AG09319 (cell line): ENCODE measurements at places on chromosomes 11 and 22.

DNA sequence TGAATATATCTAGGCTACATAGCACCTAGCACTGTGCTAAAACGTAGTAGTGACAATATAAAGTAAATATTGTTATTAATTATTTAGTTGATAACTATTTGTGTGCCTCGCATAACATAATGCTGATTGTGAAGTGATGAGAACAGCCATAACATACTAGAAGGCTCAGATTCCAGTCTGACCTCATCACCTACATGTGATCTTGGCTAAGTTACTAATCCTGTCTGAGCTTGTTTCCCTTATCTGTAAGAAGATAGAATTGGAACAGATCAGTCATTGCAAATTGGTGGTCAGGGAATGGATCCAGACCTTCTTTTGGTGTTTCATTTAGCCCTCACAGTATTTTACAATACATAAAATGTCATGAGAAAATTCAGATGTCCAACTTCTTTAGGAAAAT lies 103.4 kb upstream of the SEZ6L start:
- no peak for DNase-seq

DNA sequence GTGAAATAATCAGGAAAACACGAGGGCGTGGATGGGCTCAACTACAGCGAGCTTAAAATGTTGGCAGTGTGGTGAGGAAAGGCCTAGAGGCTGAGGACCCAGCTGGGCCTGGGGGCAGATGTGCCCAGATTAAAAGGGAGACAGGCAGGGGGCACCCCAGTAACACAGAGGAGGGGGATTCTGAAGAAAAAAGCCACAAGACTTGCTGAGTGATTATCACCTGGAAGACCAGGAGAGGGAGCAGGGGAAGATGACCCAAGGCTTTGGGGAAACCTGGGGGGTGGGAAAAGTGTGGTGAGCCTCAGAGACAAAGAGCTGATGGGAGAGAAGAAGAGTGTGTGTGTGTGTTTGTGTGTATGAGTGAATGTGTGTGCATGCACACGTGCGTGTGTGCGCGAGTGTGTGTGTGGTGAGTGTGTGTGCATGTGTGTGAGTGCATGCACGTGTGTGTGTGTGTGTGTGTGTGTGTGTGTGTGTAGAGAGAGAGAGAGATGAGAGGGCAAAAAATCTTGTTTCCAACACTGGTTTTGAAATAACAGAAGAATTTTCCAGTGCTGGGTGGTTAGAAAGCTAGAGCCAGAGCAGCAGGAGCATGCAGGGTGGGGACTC lies 500.5 kb downstream of the BUD13 start:
- no peak for DNase-seq

- DNase-seq: no peak
Observed at GRCh38 chr11:86484795-86485166, 110.1 kb downstream of the CCDC81 start.

DNA sequence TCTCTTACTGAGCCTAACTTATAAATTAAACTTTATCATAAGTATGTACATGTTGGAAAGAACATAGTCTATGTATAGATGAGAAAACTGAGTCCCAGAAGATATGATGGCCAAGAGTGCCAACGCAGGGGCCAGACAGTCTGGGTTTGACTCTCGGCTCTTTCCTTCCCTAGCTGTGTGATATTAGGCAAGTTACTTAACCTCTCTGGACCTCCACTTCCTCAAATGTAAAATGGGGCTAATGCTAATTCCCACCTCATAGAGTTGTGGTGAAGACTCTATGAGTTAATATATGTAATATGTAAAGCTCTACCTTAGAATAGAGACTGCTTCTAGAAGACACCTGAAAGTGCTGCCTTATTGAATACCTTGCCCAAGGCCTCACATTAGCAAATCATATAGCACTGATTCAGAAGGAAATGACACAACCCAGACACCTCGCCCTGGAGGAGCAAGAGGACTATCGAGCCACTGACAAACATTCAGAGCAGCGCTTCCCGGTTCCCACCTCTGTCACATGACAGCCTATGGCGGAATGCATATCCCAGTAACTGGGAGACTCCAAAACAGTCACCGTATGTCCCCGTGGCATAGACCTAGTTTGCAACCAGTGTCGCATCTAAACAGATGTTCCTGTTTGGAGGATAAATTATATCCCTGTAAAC lies 11.3 kb upstream of the CCDC86 start:
- no peak for DNase-seq

- peak; percentile 29 for DNase-seq
Observed at GRCh38 chr11:7892840-7893254, 38.2 kb downstream of the OR10A6 start.

DNA sequence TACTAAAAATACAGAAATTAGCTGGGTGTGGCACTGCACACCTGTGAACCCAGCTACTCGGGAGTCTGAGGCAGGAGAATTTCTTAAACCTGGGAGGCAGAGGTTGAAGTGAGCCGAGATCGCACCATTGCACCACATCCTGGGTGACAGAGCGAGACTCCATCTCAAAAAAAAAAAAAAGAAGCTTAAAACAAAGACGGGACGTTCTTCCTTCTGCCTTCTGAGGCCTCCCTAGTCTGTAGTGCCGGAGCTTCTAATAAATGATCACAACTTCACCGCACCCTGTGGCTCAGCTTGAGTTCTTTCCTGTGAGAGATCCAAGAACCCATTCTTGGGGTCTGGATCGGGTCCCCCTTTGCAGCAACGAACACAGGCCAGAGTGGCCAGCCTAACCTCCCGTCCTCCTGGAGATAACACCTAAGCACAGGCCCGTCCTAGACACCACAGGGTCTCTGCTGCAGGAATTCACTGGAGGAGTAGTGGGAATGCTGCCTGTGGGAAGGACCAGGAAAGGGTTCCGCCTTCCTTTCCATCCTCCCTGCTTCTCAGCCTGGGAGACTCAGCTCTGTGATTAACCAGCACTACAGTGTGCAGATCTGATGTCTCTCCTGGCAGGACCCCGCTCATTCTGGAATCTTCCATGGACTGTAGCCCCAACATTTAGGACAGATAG lies 2.2 kb upstream of the APOBEC3H start:
- DNase-seq: no peak

- no peak for DNase-seq
Observed at GRCh38 chr11:8202516-8203413, 33.9 kb upstream of the RIC3 start.

- DNase-seq: peak; percentile 80
Observed at GRCh38 chr11:128400382-128401203, 186.8 kb downstream of the ETS1 start.

DNA sequence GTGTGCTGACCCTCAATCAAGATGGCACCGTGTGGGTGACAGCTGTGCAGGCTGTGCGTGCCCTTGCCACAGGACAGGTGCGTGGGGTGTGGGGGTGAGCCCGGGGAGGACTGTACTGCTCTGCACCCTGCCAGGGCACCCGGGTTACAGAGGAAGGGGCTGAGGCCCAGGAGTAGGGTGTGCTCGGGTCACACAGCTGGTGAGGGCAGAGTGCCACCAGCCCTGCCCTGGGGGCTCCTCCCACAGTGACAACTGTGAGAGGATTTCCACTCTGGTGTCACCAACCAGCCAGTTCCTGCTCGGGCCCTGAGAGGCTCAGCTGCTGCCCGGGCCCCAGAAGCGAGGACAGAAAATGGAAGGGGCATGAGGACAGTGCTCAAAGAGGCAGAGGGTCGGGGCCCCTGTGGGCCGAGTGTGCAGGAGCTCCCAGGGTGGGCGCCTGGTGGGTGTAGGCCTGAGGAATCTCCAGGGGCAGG lies 20.5 kb downstream of the TRMU start:
- no peak for DNase-seq

DNA sequence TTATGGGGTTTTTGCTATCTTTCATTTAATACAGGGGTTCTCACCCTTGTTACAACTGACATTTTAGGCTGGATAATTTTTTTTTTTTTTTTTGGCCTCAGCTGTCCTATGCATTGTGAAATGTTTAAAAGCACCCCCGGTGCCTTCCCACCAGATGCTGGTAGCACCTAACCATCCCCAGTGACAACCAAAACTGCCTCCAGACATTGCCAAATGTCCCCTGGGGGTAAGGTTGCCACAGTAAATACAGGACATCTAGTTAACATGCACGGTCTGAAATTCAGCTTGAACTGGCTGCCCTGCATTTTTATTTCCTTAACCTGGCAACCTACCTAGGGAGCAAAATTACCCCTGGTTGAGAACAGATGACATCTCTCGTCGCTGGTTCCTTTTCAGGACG lies 72.4 kb downstream of the CYTH4 start:
- DNase-seq: no peak

GRCh38 chr22:49331223-49331815 lies 496.4 kb downstream of the BRD1 start:
- no peak for DNase-seq

GRCh38 chr11:60838132-60838531 lies 3.8 kb upstream of the CCDC86 start:
- DNase-seq: no peak

DNA sequence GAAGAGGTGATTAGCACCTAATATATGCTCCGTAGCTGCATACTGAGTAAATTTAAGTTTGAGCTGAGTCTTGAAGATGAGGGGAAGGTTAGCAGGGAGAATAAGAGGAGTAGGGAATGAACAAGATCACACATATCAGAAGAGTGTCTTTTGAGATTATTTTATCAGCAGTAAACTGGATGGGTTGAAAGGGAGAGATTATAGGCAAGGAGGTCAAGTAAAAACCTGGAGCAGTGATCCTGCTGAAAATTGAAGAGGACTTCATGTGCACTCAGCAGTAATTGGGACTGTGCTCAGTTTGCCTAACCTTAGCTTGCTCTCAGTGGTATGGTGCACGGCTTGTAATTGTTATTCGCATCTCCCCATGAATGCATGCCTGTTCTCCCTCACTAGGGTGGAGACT lies 79.5 kb upstream of the PICALM start:
- DNase-seq: no peak

- no peak for DNase-seq
Observed at GRCh38 chr11:689625-690024, 5.4 kb downstream of the DEAF1 start.

- no peak for DNase-seq
Observed at GRCh38 chr11:112238041-112238440, 11.8 kb downstream of the PTS start.

DNA sequence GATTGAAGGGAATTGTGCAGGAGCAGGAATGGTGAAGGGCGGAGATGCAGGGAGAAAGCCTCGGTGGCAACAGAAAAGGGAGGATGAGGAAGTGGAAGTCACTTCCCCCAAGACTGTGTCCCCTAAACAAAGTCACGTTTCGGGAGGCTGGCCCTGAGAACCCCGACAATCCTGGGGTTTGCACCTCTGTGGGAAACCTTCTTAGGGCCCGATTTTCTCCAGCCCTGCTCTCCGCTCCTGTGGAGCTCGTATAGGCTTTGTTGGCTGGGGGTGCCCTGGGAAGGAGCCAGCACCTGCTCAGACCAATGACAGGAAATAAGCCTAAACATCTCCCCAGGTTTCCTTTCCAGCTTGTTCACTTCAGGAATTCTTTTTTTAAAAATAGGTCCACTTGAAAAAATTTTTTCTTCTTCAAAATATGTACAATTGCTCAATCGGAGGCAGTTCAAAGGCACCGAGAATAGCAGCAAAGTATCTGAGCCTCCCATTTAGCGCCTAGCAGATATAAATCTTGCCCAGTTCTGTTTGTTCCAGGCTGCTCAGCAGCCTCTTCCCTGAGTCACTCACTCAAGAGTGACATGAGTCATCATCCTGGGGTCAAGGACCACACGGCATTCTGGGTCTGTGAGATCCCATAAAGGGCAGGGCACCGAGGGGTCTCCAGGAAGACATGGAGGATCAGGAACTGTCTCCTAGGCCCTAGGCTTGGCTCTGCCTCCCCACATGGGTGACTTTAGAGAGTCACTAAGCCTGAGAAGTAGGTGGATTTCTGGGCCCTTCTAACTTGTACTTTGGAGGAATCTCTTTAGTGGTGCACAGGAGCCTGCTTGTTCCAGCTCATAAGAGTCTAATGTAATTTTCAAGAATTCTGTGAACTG lies 34.0 kb downstream of the IRAG1 start:
- no peak for DNase-seq

DNA sequence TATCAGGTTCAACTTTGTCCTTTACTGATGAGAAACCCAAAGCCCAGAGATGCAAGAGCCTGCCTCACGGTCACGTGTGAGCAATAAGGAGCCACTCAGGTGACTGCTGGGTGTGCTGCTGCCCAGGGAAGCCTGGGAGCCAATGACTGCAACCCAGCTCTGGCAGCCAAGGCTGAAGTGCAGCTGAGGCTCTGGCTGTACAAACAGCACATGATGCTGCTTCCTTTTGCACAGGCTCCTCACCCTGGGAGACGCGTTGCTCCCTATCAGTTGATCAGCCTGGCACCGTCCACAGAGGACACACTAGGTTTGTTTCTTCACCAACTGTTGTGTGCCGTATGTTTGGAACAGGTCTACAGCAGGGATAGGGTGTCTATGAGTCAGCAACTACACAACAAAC lies 168.7 kb downstream of the EFCAB6 start:
- DNase-seq: no peak

DNA sequence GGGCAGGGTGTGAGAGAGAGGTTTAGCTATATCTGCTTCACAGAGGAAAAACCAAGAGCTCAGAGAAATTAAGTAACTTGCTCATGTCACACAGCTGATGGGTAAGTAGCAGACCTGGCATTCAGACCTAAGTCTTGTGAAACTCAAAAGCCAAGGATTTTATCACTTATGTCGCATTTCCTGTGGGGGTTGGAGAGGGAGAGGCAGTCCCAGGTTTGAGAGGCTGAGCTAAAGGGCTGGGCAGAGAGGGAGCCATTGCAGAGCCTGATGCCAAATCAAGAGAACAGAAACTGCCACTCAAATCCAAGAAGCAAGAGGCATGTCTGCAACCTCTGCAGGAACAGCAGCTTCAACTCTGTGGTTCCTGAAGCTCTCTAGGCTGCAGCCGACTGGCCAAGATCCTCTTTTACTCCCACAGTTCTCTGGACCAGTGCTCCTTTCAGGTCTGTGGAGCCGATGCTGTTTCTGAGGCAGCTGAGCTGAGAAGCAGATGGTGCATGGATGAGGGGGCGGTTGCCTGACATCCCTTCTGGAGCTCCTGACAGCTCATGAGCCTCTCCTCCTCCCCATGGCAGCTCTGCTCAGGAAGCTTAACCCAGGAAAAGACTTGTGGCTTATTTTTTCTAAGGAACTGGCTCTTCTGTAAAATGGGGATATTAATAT lies 47.6 kb upstream of the NAV2 start:
- DNase-seq: no peak

GRCh38 chr11:12251666-12252560 lies 125.5 kb upstream of the PARVA start:
- DNase-seq: no peak

DNA sequence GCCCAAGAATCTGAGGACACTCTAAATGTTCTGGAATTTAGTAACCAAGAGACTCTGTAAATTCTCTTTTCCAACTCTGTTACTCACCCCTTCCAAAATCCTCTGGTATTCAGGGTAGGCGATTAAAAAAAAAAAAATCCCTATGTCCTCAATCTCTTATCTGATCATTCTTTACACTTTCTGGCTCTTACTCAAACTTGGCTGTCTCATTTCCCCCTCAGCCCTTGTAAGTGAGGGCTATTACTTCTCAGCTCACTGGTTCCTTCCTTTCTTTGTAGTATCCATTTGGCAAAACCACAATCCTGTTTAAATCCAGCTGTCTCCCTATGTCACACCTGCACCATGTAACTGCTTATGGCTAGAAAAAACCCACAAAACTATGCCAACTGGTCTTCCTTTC lies 12.7 kb upstream of the MSANTD2 start:
- no peak for DNase-seq
